ENCODE measurements at places on chromosomes 2 and 18. TPM values are rescaled to one million over a fixed set of nuclear protein-coding genes. Genes with fewer than 3 reads are reported as not detected.

The DCDC2C gene
- not detected for total RNA-seq

The ST8SIA5 gene
- total RNA-seq = 0.99 TPM

The CFC1 gene
- not detected for total RNA-seq

The TNFRSF11A gene
- 1.5 TPM for total RNA-seq

The SH3RF3 gene
- 3.8 TPM for total RNA-seq

The ANKRD62 gene
- not detected for total RNA-seq

The CDH19 gene
- total RNA-seq = not detected

The LIPG gene
- total RNA-seq = 0.65 TPM

The SPIRE1 gene
- total RNA-seq = 16.7 TPM

The GTF2A1L gene
- total RNA-seq = not detected

The SP140 gene
- 2.0 TPM for total RNA-seq
